IMR-90 (cell line): ENCODE measurements at places on chromosomes 11 and 22. TPM values are rescaled to one million over a fixed set of nuclear protein-coding genes. Genes with fewer than 3 reads are reported as not detected.
A peak's percentile ranks its signal among the peaks of the same experiment; 100 is the strongest.

DNA sequence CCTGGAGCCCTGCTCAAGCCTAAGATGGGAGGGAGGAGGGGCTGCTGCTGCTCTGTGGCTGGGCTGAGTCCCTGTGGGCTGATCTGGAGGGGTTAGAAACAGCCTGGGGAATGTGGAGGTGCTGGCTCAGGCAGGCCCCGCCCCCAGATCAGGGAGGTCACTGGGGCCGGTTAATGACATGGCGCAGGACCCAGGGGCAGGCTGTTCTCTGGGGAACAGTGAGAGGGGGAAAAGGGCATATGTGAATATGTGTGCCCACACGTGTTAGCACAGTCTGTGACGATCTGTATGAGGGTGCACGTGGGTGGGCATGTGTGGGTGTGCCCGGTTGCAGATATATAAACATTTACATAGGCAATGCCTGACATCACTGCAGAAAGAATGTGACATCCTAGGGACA, 143.5 kb downstream of the MIAT start:
- peak; percentile 76 for DNase-seq

DNA sequence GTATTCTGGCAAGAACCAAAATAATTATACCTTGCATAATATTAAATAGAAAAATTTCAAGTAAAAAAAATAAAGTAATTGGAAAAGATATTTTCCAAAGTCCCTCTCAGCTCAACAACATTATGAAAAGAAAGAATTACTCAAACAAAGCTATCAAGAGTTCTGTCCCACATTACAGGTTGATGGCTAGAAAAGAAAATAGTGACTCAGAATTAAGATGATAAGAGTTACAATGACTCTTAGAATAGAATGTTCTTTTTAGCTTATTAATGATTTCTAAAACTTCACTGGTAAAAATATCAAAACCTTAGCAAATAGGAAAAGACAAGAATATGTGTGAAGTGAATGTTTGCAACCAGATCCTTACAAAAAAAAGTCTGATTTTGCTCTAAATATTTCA, 312.5 kb upstream of the PDGFD start:
- DNase-seq: no peak

DNA sequence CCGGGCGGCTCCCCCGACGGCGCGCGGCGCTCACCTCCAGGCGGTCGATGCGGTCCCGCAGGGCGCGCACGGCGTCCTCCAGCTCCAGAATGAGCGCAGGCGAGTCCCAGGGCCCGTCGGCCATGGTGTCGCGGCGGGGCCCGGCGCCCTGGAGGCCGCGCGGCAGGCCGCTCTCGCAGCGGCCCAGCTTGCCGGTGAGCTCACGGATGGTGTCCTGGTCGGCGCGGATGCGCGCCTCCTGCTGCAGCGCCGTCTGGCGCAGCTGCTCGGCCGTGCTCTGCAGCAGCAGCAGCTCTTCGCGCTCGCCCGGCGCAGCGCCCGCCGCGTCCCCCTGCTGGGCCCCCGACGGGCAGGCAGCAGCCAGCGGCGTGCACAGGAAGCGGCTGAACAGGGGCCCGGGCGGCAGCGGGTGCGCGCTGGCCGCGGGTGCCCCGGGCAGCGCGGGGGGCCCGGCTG, 599 bp downstream of the NPTXR start:
- DNase-seq: peak; percentile 81

The CCT8L2 gene
- not detected in 2 replicates for polyA plus RNA-seq

The OR2AG1 gene
- not detected in 2 replicates for polyA plus RNA-seq

The YDJC gene
- polyA plus RNA-seq: 23.6 and 28.3 TPM in 2 replicates

The OR8G1 gene
- not detected in 2 replicates for polyA plus RNA-seq
